ENCODE measurements at places on chromosomes 11 and 22.
A peak's percentile ranks its signal among the peaks of the same experiment; 100 is the strongest.

DNA sequence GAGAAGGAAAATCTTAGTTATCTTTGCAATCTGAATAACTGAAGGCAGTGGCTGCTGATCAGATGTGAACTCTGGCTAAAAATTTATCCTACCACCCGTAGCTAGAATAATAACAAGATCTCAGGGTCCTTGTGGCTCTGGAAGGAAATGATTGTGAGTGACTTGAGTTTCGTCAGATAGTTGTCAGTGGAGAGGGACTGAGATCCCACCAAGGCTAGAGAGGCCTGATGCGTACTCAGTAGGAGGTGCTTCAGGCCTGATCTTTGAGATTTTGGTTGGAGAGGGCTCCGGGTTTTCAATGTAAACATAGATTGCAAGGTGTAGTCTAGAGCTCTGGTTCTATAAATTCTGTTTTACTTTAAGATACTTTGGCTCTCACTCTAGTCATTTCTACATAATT is 1.4 kb downstream of the MADD start:
- peak overlapping the region; percentile 84 for H3K27ac ChIP-seq
- peaks cover 39% of the 10 kb centered on the region for H3K4me1 ChIP-seq
- H3K27me3 ChIP-seq: no peaks in the 10 kb centered on the region
- peak overlapping the region; percentile 81 for H3K4me3 ChIP-seq

DNA sequence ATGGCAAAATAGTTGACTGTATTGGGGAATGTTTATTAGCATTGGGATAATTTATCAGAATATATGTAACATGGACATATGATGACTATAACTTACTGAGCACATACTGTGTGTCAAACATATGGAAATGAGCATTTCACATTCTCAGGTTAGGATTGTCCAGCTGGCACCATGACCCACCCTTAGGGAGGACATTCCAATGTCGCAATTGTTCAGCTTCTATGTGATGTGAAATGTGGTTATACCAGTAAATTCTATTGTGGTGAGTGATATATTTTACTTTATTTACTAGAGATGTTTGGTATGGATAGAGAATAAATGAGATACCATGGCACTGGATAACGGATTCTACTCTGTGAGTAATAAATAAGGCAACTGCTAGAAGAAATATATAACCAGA is 50.4 kb downstream of the OR4A47 start:
- no peak overlapping the region for H3K27ac ChIP-seq
- no peaks in the 10 kb centered on the region for H3K27me3 ChIP-seq
- no peak overlapping the region for H3K4me3 ChIP-seq
- H3K36me3 ChIP-seq: no peaks in the 10 kb centered on the region
- H3K4me1 ChIP-seq: no peaks in the 10 kb centered on the region

GRCh38 chr22:49770547-49771265 is 57.0 kb downstream of the BRD1 start:
- DNase-seq: peak; percentile 29
- H3K27ac ChIP-seq: no peak overlapping the region
- H3K4me1 ChIP-seq: peaks cover 12% of the 10 kb centered on the region
- H3K4me3 ChIP-seq: no peak overlapping the region

DNA sequence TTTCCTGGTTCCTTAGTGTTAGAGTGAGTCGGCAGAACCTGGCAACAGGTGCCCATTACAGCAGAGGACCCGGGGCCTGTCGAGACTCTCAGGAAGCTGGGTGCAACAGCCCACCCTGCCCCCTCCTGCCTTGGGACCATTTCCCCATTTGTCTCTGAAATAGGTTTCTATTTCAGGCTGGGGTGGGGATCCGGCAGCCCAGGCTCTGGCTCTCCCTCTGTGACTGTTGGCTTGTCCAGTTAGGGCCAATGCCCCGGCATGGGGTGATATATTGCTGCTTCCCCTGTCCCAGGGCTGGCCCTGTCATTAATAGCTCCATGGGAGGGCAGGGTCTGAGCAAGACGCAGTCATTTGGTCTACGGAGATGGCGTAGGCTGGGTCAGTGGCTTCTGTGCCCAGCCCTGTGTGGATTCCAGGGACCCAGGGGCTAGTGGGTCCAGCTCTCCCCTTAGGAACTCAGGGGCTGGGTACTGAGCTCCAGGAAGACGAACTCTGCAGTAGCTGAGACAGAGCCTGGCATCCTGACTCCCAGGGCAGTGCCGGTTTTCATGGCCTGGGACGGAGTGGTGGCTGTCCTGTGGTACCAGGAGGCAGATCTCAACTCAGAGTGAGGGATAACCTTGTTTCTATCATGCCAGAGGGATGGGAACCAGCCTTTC is 2.7 kb downstream of the P2RY6 start:
- no peak for DNase-seq
- no peaks in the 10 kb centered on the region for H3K4me1 ChIP-seq
- H3K27me3 ChIP-seq: no peaks in the 10 kb centered on the region
- H3K27ac ChIP-seq: no peak overlapping the region
- H3K36me3 ChIP-seq: no peaks in the 10 kb centered on the region

- no peaks in the 10 kb centered on the region for H3K36me3 ChIP-seq
- H3K4me1 ChIP-seq: peaks cover 6% of the 10 kb centered on the region
- DNase-seq: no peak
- H3K27ac ChIP-seq: no peak overlapping the region
- H3K4me3 ChIP-seq: no peak overlapping the region
Measured at GRCh38 chr22:45580726-45581381, 78.2 kb downstream of the FBLN1 start.

DNA sequence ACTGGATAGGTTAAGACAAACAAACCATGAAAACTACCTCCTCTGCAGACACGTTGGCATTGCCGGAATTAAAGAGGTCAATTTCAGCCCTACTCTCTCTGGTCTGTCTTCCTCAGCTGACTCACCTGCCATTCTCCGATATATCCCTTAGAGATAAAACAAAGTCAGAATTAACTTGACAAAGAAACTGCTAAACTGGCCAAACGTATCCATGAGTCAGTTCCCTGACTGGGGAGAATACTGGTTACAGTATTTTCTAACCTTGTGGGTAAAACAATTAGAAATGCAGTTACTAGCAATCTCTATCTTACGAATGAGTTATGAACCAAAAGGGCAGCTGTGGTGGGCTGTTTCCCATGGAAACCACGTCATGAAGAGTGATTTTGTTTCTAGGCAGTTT is 96.2 kb downstream of the RDX start:
- no peaks in the 10 kb centered on the region for H3K36me3 ChIP-seq
- no peak overlapping the region for H3K4me3 ChIP-seq
- H3K27ac ChIP-seq: no peak overlapping the region
- peaks cover under 1% of the 10 kb centered on the region for H3K27me3 ChIP-seq
- DNase-seq: no peak
- H3K4me1 ChIP-seq: no peaks in the 10 kb centered on the region

GRCh38 chr22:35491908-35492380 is 48.7 kb upstream of the RASD2 start:
- H3K27ac ChIP-seq: no peak overlapping the region
- H3K4me3 ChIP-seq: no peak overlapping the region
- H3K36me3 ChIP-seq: no peaks in the 10 kb centered on the region
- no peaks in the 10 kb centered on the region for H3K4me1 ChIP-seq
- H3K27me3 ChIP-seq: peaks cover 38% of the 10 kb centered on the region
- no peak for DNase-seq

DNA sequence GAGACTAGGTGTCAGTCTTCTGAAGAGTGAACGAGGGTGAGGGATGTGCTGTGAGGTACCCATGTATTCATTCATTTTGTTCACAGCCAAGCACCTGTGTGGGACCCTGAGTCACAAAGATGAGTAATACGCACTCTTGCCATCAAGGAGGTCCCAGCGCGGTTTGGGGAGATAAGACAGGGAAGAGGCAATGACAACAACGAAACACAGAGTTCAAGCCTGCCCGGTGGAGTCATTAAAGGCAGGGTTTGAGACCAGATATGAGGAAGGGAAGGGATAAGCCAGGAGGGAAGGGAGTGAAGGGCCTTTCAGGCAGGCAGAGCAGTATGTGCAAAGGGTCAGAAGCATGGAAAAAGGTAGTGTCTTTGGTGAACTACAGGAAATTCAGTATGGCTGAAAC is 4.6 kb downstream of the DCHS1 start:
- H3K27me3 ChIP-seq: no peaks in the 10 kb centered on the region
- H3K36me3 ChIP-seq: no peaks in the 10 kb centered on the region
- DNase-seq: peak; percentile 52
- no peak overlapping the region for H3K4me3 ChIP-seq
- H3K27ac ChIP-seq: no peak overlapping the region
- H3K4me1 ChIP-seq: no peaks in the 10 kb centered on the region

GRCh38 chr22:27405672-27406388 is 395.7 kb downstream of the MN1 start:
- no peak overlapping the region for H3K27ac ChIP-seq
- no peaks in the 10 kb centered on the region for H3K36me3 ChIP-seq
- peak; percentile 37 for DNase-seq
- H3K27me3 ChIP-seq: peaks cover 5% of the 10 kb centered on the region
- H3K4me1 ChIP-seq: no peaks in the 10 kb centered on the region
- no peak overlapping the region for H3K4me3 ChIP-seq

DNA sequence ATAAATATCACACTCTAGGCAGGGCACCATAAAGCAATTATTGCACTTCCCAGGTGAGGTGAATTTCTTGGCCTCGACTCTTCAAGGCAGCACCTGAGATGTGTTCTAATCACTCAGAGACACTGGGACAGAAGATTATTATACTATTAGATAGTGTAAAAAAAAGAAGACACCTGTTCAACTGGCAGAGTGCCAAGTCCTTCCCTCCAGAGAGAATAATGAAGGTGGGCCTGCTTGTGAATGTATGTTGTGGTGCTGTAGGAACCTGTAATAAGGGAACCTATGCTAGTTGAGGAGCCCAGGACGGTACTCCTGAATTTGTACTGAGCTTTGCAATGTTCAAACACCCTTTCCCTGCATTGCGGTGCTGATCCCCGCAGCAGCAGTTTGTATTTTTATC is 107.5 kb downstream of the NXPE2 start:
- H3K36me3 ChIP-seq: no peaks in the 10 kb centered on the region
- peaks cover 4% of the 10 kb centered on the region for H3K27me3 ChIP-seq
- no peak for DNase-seq
- no peak overlapping the region for H3K27ac ChIP-seq
- no peak overlapping the region for H3K4me3 ChIP-seq

GRCh38 chr11:76649851-76650372 is 20.6 kb downstream of the LRRC32 start:
- H3K4me3 ChIP-seq: no peak overlapping the region
- no peaks in the 10 kb centered on the region for H3K4me1 ChIP-seq
- no peak for DNase-seq
- H3K36me3 ChIP-seq: no peaks in the 10 kb centered on the region
- H3K27me3 ChIP-seq: peaks cover 18% of the 10 kb centered on the region

GRCh38 chr22:26485806-26486390 is 2.2 kb downstream of the SRRD start:
- H3K4me3 ChIP-seq: peak overlapping the region; percentile 6
- peaks cover 45% of the 10 kb centered on the region for H3K4me1 ChIP-seq
- H3K36me3 ChIP-seq: peaks cover 19% of the 10 kb centered on the region

DNA sequence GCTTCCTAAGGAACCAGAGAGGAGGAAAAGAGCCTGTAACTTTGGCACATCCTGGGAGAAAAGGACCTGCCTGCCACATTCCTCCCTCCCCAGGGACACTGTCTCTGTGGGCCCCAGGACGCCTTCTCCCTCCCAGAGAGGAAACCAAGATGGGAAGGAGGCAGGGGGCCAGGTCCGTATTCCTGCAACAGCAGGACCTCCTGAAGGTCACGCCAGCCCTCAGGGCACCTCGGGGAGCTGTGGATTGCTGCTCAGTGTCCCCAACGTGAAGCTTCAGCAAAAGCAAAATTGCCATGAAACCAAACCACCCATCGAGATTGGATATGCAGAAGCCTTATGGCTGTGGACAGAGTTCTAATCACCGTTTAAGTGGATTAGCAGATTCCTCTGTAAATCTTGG is 86.7 kb downstream of the ARHGAP8 start:
- no peak overlapping the region for H3K4me3 ChIP-seq
- no peak for DNase-seq
- H3K36me3 ChIP-seq: peaks cover 1% of the 10 kb centered on the region
- H3K27ac ChIP-seq: no peak overlapping the region
- peaks cover 11% of the 10 kb centered on the region for H3K27me3 ChIP-seq
- no peaks in the 10 kb centered on the region for H3K4me1 ChIP-seq

- peak overlapping the region; percentile 93 for H3K4me3 ChIP-seq
- H3K27me3 ChIP-seq: no peaks in the 10 kb centered on the region
- peaks cover 75% of the 10 kb centered on the region for H3K4me1 ChIP-seq
- peak; percentile 88 for DNase-seq
- peak overlapping the region; percentile 83 for H3K27ac ChIP-seq
- no peaks in the 10 kb centered on the region for H3K36me3 ChIP-seq
Measured at GRCh38 chr11:62542750-62543567, 3.6 kb downstream of the AHNAK start.

GRCh38 chr11:111225881-111226280 is 19.6 kb upstream of the POU2AF2 start:
- peaks cover 7% of the 10 kb centered on the region for H3K27me3 ChIP-seq
- DNase-seq: no peak
- H3K4me3 ChIP-seq: no peak overlapping the region
- H3K4me1 ChIP-seq: peaks cover 26% of the 10 kb centered on the region
- H3K36me3 ChIP-seq: no peaks in the 10 kb centered on the region
- H3K27ac ChIP-seq: no peak overlapping the region

- H3K4me1 ChIP-seq: peaks cover 30% of the 10 kb centered on the region
- no peaks in the 10 kb centered on the region for H3K27me3 ChIP-seq
- no peak overlapping the region for H3K27ac ChIP-seq
Measured at GRCh38 chr11:128282053-128282452, 305.3 kb downstream of the ETS1 start.
